Keratinocyte (primary cell): ENCODE measurements at places on chromosomes 2 and 18.

DNA sequence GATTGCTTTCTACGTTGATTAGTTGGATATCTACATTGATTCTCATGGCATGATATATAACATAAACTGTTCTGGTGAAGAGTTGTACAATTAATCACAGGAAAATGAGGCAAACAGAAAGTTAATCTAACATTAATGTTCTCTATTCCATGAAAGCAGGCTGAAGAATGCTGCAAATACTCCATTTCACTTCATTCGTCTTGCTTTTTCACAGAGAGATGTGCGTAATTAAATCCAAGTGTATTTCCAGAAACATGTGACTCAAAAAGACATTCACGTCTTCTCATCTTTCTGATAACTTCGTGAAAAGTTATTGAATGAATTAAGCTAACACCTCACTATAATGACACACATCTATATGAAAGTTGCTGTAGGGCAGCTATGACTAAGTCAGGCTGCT lies 1471.5 kb downstream of the DPP10 start:
- DNase-seq: no peak

DNA sequence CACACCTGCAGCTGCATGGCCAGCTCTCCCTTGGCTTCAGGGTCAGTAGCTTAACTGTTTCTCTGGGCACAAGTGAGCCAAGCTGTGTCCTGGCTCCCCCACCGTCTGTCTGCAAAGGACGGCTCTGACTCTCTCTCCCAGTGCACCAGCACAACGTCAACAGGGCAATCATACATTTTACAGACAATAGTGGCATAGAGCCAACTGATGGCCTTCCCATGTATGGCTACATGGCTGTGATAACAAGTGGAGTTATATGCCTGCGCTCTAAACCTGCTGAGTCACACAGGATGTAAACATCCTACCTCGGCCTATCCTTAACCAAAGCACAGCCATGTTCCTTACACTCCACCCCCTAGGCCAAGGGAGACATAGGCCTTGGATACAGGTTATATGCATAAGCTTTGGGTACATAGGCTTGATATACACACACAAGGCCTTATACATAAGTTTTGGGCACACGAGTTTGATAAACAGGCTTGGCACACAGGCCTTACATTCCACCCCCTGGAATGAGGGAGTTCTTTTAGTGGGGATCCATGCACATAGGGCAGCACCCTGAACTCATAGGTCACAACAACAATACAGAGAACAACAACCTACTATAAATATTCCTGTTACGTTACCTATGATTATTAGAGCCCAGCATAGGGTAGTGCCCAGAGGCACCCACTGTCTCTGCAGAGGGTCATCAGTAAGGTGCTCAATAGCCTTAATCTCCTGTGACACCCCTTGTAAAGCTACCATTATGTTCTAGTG lies 17.7 kb downstream of the PHOSPHO2 start:
- DNase-seq: no peak

GRCh38 chr2:113005030-113005509 lies at the start of gene IL36A:
IL36A (plus strand) TSS chr2:113005459; CDS start chr2:113005872, 413 bp downstream.
- DNase-seq: no peak

DNA sequence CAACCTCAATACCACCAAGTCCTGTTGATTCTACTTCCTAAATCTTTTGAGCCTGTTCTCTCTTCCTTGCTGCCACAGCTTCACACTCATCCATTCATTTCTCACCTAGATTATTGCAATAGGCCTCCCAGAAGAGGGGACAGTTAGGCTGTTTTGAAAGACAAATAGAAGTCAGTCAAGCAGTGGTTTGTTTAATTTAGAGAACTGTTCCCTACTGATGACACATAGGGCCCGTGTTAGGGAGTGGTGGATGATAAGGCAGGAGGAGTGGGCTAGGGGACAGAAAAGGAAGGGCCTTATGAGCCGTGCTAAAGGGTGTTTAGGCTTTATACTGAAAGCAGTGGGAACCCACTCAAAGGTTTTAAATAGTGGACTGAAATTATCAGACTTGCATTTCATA lies 59.6 kb upstream of the ZFP36L2 start:
- DNase-seq: no peak

DNA sequence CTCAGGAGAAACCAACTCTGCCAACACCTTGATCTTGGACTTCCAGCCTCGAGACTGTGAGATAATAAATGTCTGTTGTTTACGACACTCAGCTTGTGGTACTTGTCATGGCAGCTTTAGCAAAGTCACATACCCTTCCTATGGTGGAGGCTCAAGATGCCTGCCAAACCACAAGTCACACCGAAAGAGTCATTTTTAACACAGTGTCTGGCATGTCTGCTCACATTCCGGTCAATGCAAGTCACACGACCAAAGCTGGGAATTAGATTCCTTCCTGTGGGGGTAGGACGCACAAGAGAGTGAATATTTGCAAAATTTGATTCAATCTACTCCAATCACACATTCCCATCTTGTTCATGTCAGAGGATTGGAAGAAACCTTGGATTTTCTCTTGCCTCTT lies 24.6 kb downstream of the KCNE4 start:
- peak; percentile 17 for DNase-seq

- DNase-seq: no peak
These were observed 7.3 kb downstream of the TMX3 start for GRCh38 chr18:68707646-68708045.

DNA sequence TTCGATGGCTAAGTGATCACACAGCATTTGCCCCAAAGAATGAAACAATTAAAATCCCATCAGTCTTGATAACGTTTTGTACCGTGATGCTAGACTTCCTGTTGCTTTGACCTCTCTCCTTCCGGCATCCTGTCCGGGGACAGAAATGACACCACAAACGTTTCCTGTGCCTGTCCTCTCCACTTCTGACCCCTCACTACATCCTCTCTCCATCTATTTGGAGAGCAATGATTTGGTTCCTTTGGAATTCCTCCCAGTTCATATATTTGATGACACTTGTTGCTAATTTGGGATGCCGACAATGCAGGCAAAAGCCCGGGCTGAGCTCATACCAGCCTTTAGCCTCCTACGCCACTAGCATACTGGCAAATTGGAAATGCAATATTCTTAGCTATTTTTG lies 151.2 kb upstream of the CCDC68 start:
- no peak for DNase-seq

DNA sequence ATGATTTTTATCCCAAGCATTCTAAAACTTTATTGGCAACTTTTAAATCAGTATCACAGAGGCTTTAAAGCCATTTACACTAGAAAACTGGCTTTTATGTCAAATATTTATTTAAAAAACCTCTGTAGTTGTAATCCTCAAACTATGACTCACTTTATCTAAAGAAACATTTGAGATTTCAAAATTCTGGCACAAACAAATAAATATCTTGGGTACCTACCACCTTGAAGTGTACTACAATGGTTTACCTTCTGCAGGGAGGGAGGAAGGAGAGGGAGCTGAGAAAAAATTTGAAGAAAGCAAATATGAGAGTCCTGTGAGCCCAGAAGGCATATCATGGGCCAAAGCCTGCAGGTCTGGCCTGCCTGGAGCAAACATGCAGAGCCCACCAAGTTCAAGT lies 155.6 kb downstream of the NCKAP5 start:
- DNase-seq: no peak

DNA sequence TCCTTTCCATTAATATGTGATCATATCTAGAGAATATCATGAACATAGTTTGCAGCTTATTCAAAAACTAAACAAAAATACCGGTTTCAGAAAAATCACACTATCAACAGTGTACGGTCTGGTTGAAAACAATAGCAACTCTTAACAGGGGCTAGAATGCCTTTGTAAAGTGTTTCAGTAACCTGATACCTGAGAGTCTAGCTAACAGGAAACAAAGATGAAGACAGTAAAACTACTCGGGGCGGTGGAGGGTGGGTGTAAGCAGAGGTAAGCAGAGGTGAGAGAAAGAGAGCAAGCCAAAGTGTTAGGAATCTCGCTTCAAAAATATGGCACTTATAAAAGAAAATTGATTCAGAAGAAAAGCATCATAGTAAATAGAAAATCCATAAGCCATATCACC lies 109.0 kb upstream of the RGPD4 start:
- no peak for DNase-seq

GRCh38 chr2:120764492-120764891 lies 28.8 kb downstream of the GLI2 start:
- DNase-seq: no peak

DNA sequence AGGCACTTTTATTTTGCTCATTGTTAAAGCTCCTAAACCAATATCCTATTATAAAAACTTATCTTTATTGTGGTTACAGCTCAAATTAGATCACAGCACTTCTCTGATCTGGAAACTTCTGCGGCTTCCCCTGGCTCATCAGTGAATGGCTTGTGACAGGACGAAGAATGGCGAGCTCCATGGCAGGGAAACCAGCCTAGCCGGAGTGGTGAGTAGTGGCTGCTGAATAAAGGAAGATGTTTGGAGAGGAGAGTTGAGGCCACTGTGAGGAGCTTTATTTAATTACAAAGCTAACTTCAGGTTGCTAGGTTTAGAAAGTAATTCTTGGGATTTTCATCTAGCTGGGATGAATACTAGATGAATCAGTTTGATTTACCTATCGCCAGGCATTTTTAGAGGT lies 213.5 kb downstream of the CYRIA start:
- no peak for DNase-seq

DNA sequence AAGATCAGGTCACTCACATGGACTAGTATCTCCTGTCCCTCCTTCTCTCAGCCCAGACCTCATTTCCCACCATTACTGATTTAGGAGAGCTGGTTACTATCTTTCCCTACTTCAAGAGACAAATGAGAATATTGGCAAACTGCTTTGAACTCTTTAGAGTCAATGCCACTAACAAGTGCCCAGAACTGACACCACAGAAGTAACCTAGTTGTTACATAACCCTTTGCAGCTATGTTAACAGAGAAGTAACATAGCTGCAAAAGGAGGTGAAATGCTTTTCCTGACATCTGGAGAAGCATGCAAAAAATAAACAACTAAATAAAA lies 30.0 kb downstream of the TGFA start:
- DNase-seq: no peak

DNA sequence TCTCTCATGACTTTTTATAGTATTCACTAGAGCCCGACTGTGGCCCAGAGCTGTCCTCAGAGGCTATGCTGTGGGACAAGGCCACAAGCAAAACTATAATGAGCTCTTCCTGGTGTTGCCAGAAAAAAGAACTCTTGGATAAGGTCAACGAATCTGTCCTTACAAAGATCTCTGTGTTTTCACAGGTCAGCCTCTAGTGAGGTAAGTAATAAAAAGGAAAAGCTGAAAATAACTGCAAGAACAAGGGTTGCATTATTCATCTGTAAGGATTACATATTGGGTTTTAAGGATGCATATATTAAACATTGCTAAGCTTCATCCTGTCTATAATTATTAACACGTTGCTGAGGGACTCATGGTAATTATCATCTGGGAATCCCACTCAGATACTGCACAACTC lies 62.8 kb upstream of the ATL2 start:
- DNase-seq: no peak

- DNase-seq: no peak
These were observed 30.2 kb downstream of the RBM45 start for GRCh38 chr2:178142274-178143065.

- no peak for DNase-seq
These were observed 1.3 kb downstream of the ARHGEF4 start for GRCh38 chr2:130837811-130838565.

DNA sequence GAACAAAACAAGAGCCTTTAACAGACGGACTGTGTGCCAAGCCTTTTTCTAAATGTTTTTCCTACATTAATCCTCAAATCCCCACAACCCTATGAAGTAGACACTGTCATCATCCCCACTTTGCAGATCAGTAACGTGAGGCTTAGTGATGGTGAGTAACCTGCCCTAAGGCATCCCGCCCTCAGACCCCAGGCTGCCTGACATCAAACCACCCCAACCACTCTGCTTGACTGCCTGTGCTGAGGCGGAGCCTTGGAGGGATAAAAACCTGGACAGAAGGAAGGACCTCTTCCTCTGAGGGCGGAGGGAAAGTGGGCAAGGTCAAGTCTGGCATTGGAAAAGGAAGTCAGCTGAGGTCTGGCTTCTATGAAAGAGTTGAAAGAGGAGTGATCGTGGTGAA lies 104.6 kb downstream of the SP3 start:
- no peak for DNase-seq
